ENCODE measurements at places on chromosomes 4 and X. TPM values are rescaled to one million over a fixed set of nuclear protein-coding genes. Genes with fewer than 3 reads are reported as not detected.

GRCh38 chrX:112851161-112851779 is 10.6 kb upstream of the AMOT start:
- H3K4me1 ChIP-seq: no peaks in the 10 kb centered on the region
- H3K4me3 ChIP-seq: no peak overlapping the region
- no peaks in the 10 kb centered on the region for H3K27me3 ChIP-seq
- DNase-seq: no peak
- H3K27ac ChIP-seq: no peak overlapping the region

STK32B gene
- total RNA-seq: 2.6 TPM

CXCL10 gene
- total RNA-seq: not detected

CFAP299 gene
- not detected for total RNA-seq

Measured in H1 (cell line).